ENCODE measurements at places on chromosomes 5 and 9.

DNA sequence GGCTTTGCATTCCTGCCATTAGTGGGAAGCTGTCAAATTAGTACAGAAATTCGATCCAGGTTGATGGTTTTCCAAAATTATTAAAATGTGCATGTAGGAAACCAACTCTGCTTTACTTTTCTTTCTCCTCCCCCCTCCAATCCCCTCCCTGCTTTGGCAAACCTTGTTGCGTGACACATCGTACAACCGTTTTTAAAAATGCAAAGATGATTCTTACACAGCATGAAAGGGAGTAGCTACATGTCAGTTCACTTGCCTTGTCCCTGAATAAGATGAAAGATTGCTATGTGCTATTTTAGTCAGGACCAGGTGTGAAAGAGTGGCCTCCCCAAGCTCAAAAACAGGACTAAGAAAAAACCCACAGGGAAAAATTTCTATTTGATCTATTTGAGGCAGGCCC is 11.7 kb downstream of the SNCAIP start:
- H3K36me3 ChIP-seq: no peaks in the 10 kb centered on the region
- H3K4me3 ChIP-seq: no peak overlapping the region
- H3K27ac ChIP-seq: no peak overlapping the region
- H3K4me1 ChIP-seq: no peaks in the 10 kb centered on the region

DNA sequence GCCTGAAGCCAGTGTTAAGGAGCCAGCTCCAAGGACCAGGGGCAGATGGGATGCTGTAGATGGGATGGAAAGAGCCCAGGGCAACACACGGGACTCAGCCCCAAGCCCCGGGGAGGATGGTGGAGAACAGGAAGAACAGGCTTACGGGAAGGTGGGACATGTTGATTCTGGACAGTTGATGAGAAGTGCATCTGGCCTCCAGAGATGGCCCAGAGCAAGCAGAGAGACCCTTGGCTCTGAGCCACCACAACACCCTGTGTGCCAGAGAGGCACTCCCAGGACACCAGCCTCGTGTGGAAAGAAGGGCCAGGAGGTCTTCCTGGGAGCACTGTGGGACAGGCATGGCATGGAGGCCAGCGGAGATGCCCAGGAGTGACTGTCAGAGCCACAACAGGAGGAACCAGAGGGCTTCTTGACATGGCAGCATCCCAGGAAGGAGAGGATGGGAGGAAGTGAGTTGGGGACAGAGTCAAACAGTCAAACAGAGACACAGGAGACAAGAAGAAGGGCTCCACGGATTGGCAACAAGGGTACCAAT is 156.3 kb upstream of the MVB12B start:
- DNase-seq: no peak
- no peak overlapping the region for H3K27ac ChIP-seq
- no peaks in the 10 kb centered on the region for H3K36me3 ChIP-seq

GRCh38 chr9:87875831-87876545 is 6.7 kb upstream of the SPATA31E1 start:
- no peak overlapping the region for H3K4me3 ChIP-seq
- H3K4me1 ChIP-seq: no peaks in the 10 kb centered on the region
- H3K36me3 ChIP-seq: no peaks in the 10 kb centered on the region
- no peak overlapping the region for H3K27ac ChIP-seq
- peaks cover 7% of the 10 kb centered on the region for H3K27me3 ChIP-seq

DNA sequence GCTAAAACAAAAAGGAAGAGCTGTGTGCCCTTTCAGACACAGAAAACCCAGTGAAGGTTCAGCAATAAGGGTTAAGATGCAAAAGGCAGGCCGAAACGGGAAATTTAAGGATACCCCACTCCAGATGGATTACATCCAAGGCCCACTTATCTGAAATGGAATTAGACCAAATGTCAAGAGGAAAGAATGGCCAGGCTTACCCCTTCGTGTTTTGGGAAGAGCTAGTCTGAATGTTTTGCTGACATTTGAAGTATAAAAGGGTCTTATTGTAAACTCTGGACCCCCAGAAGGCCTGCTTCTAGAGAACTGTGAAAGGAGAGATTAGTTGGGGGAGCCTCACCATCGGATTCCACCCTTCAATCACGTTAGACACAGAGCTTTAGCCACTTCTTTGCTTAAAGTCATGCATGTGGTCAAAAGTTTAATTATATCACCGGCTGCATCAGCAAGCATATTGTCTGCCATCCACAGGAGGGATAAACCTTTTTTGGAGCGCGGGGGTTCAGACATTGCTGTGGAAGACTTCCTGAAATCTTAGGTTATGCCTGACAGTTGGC is 93.3 kb downstream of the EFNA5 start:
- DNase-seq: no peak
- H3K36me3 ChIP-seq: no peaks in the 10 kb centered on the region
- no peak overlapping the region for H3K27ac ChIP-seq
- no peak overlapping the region for H3K4me3 ChIP-seq
- no peaks in the 10 kb centered on the region for H3K4me1 ChIP-seq
- H3K27me3 ChIP-seq: peaks cover 22% of the 10 kb centered on the region

DNA sequence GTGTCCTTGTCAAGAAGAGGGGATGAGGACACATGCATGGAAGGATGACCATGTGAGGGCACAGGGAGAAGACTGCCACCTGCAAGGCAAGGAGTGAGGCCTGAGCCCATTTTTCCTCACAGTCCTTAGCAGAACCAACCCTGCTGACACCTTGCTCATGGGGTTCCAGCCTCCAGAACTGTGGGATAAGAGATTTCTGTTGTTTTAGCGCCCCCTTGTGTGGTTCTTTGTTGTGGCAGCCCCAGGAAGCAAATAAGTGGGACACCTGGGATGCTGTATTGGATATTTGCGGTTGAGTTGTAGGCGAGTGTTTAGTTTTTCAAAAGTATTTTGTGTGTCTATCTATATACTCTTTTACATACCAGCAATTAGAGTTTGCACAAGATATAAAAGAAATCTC is 206.4 kb downstream of the NXNL2 start:
- no peak overlapping the region for H3K27ac ChIP-seq
- no peaks in the 10 kb centered on the region for H3K36me3 ChIP-seq
- H3K27me3 ChIP-seq: peaks cover 12% of the 10 kb centered on the region
- no peak overlapping the region for H3K4me3 ChIP-seq
- peak; percentile 20 for DNase-seq

DNA sequence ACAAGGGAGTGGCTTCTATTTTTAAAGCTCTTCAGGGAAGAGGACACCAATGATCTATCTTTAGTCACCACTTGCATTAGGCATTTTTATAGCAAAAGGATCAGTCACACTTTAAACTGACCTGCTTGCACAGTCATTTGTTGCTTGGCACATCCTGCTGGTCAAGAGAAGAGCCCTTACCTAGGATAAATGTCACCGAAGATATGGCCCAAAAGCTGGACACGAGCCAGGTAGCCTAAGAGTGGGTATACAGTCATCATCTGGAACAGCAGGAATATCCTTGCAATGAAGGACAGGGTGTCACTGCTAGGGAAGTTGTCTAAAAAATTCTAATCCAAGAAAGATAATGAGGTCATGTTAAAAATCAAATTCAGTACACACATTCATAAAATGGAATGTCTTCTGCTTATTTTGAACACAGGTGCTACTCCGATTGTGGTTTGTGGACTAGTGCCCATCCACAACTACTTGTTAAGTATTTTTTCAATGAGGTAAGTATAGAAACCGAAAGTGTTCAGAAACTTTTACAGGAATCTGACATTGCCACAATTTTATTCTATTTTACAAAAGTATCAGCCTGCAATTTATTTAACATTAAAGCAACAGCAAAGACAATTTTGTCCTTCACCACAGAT is 78.4 kb downstream of the SLC38A9 start:
- peaks cover 15% of the 10 kb centered on the region for H3K36me3 ChIP-seq
- no peak overlapping the region for H3K27ac ChIP-seq
- no peak for DNase-seq
- H3K27me3 ChIP-seq: no peaks in the 10 kb centered on the region
- no peak overlapping the region for H3K4me3 ChIP-seq

DNA sequence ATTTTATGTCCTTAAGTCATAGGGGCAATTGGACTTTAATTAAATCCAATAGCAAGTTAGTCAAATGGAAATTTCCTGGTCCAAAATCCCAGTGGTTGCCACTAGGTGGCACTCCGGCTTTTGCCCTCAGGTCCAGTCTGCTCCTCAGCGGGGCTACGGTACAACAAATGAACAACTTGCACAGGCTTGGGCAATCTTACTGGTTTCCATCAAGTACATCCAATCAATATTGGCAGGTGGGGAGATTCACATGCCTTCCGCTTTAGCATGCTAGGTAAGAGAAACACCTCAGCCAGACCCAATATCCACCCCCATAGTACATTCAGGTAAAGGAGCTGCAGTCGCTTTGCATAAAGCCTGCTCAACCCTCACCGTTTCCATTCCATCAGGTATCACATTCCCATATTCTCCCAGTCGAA is 6.3 kb upstream of the MXD3 start:
- peak overlapping the region; percentile 35 for H3K27ac ChIP-seq
- peaks cover 20% of the 10 kb centered on the region for H3K4me1 ChIP-seq
- H3K36me3 ChIP-seq: peaks cover 4% of the 10 kb centered on the region
- no peak overlapping the region for H3K4me3 ChIP-seq

GRCh38 chr5:176735383-176736265 is 74.7 kb upstream of the UNC5A start:
- H3K4me3 ChIP-seq: no peak overlapping the region
- peaks cover 39% of the 10 kb centered on the region for H3K27me3 ChIP-seq
- H3K27ac ChIP-seq: no peak overlapping the region
- no peak for DNase-seq
- peaks cover 8% of the 10 kb centered on the region for H3K4me1 ChIP-seq

GRCh38 chr9:113886933-113887332 is 10.8 kb downstream of the ZNF618 start:
- peaks cover 1% of the 10 kb centered on the region for H3K27me3 ChIP-seq
- no peak for DNase-seq
- no peak overlapping the region for H3K4me3 ChIP-seq
- peak overlapping the region; percentile 30 for H3K27ac ChIP-seq
- H3K36me3 ChIP-seq: no peaks in the 10 kb centered on the region

DNA sequence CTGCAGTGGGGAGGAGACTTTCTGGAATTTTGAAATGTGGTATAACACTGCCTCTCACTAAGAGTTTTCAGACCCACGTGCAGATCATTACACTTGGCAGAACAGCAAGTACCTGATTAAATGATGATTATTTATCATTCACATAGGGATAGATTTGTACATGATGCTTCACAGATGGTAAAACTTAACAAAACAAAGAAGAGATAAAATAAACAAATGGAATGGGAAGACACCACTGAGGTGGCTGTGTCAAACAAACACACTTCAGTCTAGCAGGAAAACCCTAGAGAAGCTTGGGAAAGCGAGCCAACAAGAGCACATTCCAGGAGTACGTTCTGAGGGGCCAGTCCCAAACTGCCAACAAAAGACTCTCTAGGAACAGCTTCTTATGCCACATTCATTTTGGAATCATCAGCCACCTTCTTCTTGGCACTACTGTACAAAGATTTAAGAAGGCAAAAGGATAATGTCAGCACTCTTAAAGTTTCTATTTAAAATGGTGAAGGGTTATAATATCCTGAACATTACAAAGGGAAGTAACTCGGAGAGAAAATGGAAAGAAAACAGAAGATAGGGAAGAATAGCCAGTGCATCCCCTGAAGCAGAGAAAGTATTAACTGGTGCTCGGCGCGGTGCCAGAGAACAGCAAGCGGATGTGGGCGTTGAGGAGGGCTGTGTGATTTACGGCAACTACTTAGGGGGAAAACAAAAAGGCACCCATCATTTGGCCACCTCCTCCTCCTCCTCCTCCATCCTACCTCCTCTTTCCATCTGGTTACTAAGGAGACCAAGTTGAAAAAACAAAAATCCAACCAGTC is 1.6 kb downstream of the MED27 start:
- H3K27me3 ChIP-seq: peaks cover 5% of the 10 kb centered on the region
- H3K4me3 ChIP-seq: peak overlapping the region; percentile 99
- H3K4me1 ChIP-seq: peaks cover 64% of the 10 kb centered on the region
- H3K36me3 ChIP-seq: peaks cover 32% of the 10 kb centered on the region
- peak; percentile 36 for DNase-seq

DNA sequence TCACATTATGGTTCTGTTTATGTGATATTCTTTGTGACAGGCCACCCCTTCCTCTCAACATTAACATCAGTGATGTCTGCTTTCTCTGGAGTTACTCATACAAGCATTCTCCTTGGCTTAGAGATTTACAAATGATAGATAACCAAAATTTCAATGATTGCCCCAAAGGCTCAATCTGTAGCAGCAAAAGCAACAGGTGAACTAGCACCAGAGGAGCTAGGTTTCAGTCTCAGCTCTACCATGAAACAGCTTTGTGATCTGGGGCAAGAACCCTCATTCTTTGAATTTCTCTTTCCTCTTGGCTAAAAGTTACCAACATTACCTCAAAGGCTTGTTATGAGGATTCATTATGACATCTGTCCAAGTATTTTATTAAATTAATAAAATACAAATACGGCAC is 120.5 kb downstream of the PPP2R2B start:
- H3K27ac ChIP-seq: no peak overlapping the region
- H3K36me3 ChIP-seq: no peaks in the 10 kb centered on the region
- no peak for DNase-seq
- no peaks in the 10 kb centered on the region for H3K27me3 ChIP-seq

- no peak for DNase-seq
- H3K36me3 ChIP-seq: no peaks in the 10 kb centered on the region
- H3K4me3 ChIP-seq: no peak overlapping the region
- no peak overlapping the region for H3K27ac ChIP-seq
These were observed 15.2 kb downstream of the OR1B1 start for GRCh38 chr9:122642226-122642625.

GRCh38 chr5:30113542-30113941 is 1079.9 kb upstream of the CDH6 start:
- H3K27ac ChIP-seq: no peak overlapping the region
- H3K4me1 ChIP-seq: no peaks in the 10 kb centered on the region
- H3K27me3 ChIP-seq: no peaks in the 10 kb centered on the region
- H3K36me3 ChIP-seq: no peaks in the 10 kb centered on the region
- DNase-seq: no peak
- no peak overlapping the region for H3K4me3 ChIP-seq

DNA sequence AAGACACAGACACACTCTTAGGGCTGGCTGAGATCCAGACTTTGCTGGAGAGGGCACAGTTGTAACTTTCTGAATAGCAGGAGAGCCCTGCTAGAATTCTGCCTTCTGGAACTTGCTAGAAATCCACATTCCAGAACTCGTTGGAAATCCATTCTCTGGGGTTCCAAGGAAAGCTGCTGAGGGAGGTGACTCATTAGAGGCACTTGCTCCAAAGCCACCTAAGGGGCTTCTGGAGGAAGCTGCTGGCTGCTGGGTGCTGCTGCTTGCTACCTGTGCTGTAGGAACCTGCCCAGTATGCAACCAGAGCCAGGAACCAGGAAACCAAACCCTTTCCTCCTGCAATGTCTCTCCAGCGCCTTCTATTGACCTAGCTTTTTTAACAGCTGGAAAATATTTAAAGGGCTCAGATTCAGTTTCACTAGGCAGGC is 4.1 kb upstream of the TLE4 start:
- DNase-seq: no peak
- no peak overlapping the region for H3K27ac ChIP-seq
- H3K36me3 ChIP-seq: no peaks in the 10 kb centered on the region
- H3K4me1 ChIP-seq: peaks cover 24% of the 10 kb centered on the region

GRCh38 chr5:137761566-137761965 is 7.4 kb upstream of the HNRNPA0 start:
- no peaks in the 10 kb centered on the region for H3K27me3 ChIP-seq
- no peaks in the 10 kb centered on the region for H3K4me1 ChIP-seq
- no peaks in the 10 kb centered on the region for H3K36me3 ChIP-seq
- H3K27ac ChIP-seq: no peak overlapping the region
